Omental fat pad (tissue), 4 donors: ENCODE measurements at places on chromosomes 16 and 17. TPM values are rescaled to one million over a fixed set of nuclear protein-coding genes. Genes with fewer than 3 reads are reported as not detected.

DNA sequence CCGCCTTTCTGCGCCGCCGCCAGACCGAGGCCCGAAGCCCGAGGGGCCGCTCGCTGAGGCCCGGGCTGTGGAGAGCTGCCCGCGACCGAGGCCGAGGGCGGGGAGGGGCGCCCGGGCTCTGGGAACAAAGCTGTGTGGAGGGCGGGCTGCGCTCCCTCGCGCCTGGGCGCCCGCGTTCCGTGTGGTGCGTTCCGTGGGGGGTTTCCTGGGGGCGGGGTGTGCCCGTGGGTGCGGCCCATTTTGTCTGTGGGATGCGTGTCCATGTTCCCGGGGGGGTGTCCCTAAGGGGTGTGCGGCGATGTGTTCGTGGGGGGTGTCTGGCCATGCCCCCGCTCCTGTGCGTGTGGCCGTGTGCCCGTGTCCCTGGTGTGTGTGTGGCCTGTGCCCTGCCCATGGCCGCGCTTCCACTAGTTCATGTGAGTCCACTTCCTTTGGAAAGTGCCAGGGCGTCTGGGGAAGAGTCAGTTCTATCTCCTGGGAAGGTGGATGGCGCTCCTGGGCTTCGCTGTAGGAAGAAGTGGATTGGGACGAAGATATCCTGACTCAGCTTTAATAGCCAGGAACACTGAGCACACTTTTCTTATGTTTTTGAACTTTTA, 520 bp downstream of the JPT2 start:
- DNase-seq: no peak

DNA sequence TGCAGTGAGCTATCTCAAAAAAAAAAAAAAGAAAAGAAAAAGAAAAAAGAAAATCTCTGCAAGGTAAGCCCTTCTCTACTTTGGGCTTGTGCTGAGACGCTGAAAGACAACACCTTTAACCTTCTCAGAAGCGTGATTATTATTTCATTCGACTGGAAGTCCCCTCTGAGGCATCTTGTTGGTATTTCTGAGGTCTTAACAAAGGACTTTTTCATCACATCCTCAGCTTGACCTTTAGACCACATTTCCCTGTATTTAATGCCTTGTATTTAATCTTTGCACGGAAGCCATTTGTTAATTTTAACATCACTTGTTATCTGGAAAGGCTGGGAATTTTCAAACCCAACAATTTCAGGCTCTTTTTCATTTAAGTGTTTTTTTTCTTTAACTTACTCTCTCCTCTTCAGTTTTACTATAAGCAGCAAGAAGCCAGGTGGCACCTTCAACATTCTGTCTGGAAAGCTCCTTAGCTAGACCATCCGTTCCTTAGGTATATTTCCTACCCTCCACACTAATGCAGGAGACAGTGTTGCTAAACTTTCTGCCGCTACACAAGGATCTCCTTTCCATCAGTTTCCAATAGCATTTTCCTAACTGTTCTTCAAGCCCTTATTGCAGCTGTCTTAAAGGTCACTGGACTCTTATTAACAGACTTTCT, 10.3 kb downstream of the KCTD13 start:
- DNase-seq: no peak

DNA sequence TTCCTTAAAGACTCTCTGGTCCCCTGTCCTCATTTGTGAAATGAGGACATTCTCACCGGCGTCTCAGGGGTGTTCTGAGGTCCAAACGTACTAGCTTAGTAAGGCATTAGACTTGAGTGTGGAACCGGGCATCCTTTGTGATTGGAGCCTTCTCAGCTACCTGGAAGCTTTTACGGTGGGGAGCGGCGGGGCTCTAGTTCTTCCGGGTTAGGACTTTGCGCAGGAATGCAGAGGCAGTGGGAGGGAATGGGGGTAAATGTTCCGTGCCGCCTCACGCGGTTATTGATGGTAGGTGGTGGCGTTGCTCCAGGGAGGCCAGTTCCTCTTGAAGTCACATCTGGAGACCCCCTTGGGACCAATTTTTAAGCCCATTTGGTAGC, 113.6 kb downstream of the SNX29 start:
- no peak for DNase-seq

GRCh38 chr17:59752446-59752845, 45.0 kb downstream of the VMP1 start:
- no peak for DNase-seq

AIPL1 gene
- total RNA-seq: not detected

GRCh38 chr17:81342269-81343070, 47.4 kb upstream of the SLC38A10 start:
- DNase-seq: no peak

ANKFY1 gene
- total RNA-seq: 59.0 TPM

- DNase-seq: no peak
Measured at GRCh38 chr17:80423536-80424225, 8.7 kb downstream of the ENDOV start.
